Neural crest cell (in vitro differentiated cells): ENCODE measurements at places on chromosomes 1 and 21. TPM values are rescaled to one million over a fixed set of nuclear protein-coding genes. Genes with fewer than 3 reads are reported as not detected.

- DNase-seq = no peak
Observed at GRCh38 chr1:189513091-189513490, 964.6 kb downstream of the BRINP3 start.

Gene KCNK2
- 4.8 and 5.0 TPM in 2 replicates for total RNA-seq

DNA sequence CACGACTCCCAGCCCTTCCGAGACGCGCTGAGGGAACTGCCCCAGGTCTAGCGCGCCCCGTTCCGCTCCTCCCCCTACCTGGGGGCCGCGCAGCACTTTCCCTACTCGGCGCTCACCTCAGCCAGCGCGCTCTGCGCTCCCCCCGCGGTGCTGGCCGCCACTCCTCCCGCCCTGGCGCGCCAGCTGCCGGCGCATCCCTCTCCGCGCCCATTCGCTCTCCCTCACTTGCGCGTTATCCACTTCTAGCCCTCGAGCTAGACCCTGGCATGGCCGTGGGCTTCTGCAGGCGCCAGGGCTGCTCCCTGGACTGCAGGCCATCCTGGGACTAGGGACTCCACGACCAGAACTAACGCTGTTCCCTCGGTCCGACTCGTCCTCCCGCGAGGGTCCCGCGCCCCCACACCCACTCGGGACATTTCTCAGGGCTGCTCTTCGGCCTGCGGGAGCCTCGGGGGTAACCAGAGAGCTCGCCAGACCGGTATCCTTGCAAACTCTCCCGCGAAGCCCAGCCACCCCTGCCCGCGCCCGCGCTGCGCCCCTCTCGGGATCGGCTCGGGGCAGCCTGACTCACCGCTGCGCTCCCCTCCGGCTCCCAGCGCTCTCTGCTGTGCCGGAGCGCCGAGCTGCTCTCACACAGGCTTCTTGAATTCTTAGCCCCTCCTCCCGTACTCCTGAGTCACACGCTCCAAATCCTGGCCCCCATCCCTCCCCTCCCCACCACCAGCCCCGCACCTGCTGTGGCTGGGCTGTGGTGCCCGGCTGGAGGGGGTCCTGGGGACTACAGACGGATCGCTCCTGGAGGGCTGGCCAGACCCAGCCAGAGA, at the start of gene NGF:
Gene NGF (minus strand): TSS at position 617 of the 824 bp plus-strand sequence. CDS start 51,454 bp downstream, outside the sequence.
- peak; percentile 15 for DNase-seq

- DNase-seq = no peak
Observed at GRCh38 chr1:34696981-34697380, 57.9 kb upstream of the GJB5 start.

DNA sequence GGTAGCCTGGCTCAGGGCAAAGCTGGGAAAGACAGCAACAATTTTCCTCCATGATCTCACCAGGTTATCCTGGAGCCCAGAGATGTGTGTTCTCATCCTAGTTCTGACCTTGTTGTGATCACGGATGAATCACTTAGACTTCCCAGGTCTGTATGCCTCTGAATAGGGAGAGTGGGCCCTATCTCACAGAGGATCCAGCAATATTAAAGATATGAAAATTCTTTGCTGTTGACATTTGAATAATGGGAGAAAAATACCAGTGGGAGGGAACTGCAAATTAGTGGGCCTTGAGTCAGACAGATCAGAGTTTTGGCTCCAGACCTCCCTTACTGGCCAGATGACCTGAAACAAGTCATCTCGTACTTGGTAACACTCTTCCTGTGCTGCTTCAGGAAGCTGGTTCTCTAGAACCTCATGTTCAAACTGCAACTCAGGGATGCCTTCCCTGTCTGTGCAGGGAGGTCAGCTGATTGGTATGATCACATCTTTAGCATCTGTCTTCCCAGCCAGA, 32.8 kb upstream of the RNF19B start:
- no peak for DNase-seq

DNA sequence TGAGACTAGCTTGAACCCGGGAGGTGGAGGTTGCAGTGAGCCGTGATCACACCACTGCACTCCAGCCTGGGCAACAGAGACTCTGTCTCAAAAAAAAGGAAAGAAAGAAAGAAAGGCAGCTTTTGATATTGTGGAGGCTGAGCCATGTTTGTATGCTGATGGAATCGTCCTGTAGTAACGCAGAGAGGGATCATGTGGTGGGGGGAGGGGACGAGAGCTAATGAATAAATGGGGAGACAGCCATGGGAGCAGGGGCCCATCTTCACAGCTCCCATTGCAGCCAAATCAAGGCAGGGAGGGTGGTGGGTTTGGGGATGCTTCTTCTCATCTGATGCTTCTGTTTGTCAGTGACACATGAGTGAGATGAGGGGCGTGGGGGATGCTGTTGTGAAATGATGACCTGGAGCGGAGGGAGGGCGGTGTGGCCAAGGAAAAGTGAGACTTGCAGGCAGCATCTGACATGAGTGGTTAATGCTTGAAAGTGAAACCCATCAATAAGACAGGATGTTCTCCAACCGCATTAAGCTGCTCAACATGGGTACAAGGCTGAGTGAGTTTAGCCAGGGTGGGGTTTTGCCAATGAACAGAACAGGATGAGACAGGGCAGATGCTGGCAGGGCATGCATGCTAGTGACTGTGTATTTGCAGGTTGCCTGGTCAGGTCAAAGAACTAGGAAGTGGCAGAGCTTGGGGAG, 16.7 kb downstream of the SPATA21 start:
- no peak for DNase-seq

GRCh38 chr21:42366292-42367010, at the start of gene TFF1:
Gene TFF1, minus strand, starts transcription at chr21:42366535. Its CDS starts 40 bp downstream, at chr21:42366495.
- DNase-seq = no peak

Gene LAMB3
- total RNA-seq = not detected in 2 replicates

DNA sequence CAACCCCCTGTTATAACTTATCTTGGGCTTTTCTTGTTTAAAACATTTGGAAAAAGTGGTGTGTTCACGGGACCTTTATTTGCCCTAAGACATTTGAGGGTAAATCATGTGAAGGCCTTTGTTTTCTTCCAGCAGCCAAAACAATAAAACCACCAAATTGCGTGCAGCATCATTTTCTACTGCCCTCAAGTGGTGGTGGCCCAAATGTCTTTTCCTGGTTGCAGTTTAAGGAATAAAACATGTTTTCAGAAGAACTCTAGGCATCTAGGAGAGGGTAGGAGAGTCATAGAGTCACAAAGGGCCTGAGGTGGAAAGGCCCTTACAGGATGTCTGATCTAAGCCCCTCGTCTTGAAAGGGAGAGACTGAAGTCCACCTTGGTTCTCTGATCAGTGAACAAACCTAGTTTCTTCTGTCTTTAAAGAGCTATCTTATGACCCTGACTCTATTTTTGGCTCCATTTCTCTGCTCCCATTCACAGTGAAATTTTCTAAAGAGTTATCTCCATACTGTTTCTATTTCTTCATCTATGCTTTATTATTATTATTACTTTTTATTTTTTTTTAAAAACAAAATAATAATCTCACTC, 16.0 kb upstream of the EPS15 start:
- peak; percentile 19 for DNase-seq

Gene LDLRAD2
- 0.40 and 0.55 TPM in 2 replicates for total RNA-seq

DNA sequence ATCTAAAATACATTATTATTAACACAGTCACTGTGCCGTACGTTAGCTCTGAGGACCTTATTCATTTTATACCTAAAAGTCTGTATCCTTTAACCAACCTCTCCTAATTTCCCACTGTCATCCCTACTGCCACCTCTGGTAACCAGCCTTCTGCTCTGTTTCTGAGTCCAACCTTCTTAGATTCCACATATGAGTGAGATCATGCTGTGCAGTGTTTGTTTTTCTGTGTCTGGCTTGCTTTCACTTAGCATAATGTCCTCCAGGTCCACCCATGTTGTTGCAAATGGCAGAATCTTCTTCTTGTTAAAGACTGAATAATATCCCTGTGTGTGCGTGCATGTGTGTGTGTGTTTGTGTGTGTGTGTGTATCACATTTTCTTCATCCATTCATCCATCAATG, 64.2 kb downstream of the ETS2 start:
- DNase-seq = no peak

- DNase-seq = no peak
Observed at GRCh38 chr1:30449003-30449402, 274.4 kb downstream of the MATN1 start.

Gene RTCA
- 29.0 and 29.6 TPM in 2 replicates for total RNA-seq

Gene RNU1-1
- total RNA-seq = 2,478 and 3,042 TPM in 2 replicates

Gene FNBP1L
- total RNA-seq = 60.9 and 63.5 TPM in 2 replicates

DNA sequence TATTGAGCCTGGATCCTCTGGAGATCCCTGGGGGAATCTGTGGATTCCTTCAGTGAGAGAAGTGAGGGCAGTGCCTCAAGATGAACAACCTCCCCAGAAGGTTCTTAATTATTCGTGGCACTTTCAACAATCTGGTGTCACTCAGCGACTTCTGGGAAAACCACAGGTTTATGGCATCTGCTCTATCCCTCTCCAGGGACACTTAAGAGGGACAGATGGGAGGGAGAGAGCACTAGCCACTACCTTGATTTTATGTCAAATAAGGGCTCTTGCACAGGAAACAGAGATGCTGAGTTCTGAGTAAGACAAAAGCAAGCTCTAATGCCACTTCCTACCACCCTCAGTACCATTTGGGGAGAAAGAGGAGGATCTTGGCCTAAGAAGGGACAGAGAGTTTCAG, 21.2 kb upstream of the CHI3L1 start:
- DNase-seq = no peak

DNA sequence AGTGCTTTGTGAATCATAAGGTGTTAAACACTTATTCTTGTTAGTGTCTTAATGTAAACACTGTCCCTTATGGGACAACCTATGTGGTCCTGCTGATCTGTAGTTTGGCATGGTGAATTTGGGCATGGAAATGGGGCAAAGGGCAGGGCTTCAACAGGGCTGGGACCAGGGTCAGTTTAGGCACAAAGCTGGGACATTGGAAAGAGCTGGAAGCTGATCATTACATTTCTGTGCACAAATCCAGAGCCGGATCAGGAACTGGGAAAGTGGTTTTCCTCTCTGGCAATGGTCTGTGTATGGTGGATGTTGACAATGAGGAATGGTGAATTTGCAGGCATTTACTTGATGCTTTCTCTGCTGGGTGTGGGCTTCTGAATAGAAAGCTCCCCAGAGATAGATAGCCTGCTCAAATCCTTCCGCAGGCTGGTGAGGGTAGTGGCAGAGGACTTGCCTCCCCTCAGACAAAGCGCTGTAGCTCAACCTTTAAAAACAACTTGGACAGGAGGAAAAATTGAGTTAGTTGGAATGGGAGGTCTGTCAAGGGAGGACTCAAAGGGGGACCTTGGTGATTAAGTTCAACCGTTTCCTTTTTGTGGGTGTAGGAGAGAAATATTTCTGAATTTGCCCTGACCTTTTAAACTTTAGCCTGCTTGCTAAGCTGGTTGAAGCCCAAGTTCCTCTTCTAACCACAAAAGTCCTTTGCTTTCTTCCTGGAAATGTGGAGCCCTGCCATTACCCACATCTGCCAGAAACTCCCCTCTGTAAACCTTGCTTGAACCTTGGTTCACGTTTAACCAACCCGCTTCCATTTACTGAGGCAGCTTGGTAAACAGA, 35.3 kb downstream of the HLX start:
- no peak for DNase-seq

DNA sequence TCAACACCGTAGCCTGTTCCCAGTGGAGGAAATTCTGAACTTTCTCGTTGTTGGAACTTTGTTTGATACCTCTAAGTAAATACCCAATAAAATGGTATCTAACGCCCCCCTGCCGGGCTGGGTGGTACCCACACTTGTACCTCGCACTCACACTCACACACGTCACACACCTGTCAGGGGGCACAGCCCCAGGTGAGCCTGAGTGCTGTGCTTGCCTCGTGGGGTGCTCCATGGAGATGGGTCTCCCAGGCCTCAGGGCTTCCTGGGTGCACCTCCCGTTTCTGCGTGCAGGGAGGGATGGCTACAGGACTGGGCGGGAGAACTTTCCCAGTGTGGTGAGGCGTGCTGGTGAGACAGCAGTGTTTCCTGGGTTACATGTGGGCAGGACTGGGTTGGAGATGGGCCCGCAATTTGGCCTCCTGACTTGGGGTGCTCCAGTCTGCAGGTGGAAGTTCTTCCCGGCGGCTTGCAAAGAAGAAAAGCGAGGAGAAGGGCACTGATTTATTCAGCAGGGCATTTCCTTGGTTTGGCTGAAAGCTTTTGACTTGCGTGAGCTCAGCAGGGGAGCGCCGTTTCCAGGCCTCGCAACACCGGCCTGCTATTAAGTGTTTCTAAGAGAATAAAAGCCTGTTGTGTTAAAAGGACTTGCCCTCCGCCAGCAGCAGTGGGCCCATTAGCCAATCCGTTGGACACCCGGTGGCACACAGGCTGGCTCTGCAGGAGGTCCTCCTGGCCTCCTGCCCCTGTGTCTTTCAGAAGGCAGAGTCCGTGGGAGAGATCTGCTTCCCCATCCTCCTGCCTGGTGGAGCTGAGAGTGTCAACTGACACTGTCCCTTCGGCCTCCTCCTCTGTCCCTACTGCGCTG, 79.7 kb downstream of the KIF26B start:
- peak; percentile 44 for DNase-seq

- no peak for DNase-seq
Observed at GRCh38 chr1:114114185-114115094, 39.2 kb downstream of the SYT6 start.

Gene PTGS2
- total RNA-seq = 0.34 TPM in 1 of 2 replicates, not detected in the other

Gene ANKRD34A
- total RNA-seq = 0.49 and 1.2 TPM in 2 replicates

Gene PADI3
- total RNA-seq = not detected in 2 replicates

Gene THEMIS2
- 5.5 and 5.7 TPM in 2 replicates for total RNA-seq

GRCh38 chr1:119700326-119700725, 11.4 kb upstream of the PHGDH start:
- no peak for DNase-seq

DNA sequence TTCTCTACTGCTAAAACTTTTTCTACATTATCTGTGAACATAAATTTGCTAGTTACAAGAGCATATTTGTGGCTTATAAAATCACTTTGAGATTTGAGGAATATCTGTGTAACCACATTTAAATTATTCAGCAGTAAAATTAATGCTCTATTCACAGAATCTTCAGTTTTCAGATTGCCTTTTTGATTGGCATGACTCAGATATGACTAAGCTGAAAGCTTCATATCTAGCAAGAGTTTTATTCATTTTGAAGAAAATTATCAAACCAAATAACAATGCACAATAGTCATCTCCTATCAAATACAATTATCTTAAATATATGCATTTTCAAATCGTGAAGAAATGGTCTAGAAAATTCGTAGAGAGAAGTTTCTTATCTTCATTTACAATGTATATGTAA, 1498.2 kb upstream of the B3GALT2 start:
- DNase-seq = no peak

Gene LCE3E
- not detected in 2 replicates for total RNA-seq
